CD4-positive, alpha-beta T cell treated with Interleukin-12 subunit alpha and Interleukin-12 subunit beta, for 1 hour (primary cell): ENCODE measurements at places on chromosomes 2 and 18.
A peak's percentile ranks its signal among the peaks of the same experiment; 100 is the strongest.

GRCh38 chr2:70553334-70553583, 367 bp downstream of the TGFA start:
- no peak for DNase-seq

- DNase-seq = no peak
These were observed 71.6 kb downstream of the C2orf74 start for GRCh38 chr2:61233581-61233980.

DNA sequence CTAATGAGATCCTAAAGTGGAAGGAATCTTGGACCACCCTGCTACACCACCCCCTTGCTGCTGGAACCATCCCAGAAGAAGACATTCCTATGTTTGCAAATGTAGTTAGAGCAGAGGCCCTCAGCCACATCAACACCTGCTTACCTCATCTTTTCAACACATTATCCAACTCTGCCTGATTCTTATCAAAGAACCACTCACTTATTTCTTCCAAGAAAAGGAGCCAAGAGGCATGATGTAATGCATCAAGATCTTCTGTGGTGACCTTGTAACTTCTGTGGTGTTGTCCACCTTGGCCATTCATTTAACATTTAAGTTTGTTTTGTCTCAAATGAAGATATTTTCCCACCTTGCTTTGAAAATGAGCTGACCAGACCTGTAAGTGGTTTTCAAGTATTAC, 338.1 kb downstream of the CTNNA2 start:
- no peak for DNase-seq

DNA sequence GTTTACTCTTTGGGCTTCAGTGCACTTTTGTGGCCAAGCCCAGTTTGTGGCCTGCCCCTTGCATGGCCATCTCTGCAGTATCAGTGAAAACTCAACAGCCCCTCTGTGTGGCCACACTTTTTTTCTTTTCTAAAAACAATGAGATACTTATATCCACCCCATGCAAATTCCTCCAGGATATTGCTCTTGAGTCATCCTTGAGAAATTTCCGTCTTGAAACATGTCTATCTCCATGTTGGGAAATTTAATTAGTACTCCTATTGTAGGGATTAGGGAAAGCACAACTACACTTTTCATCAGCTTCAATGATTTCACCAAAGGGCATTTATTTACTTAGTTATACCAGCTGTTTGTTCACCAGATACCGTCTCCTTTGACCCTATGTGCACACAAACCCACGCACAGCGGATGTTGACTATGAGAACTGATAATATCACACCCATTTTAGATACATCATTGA, 993.1 kb downstream of the TSN start:
- DNase-seq = no peak

DNA sequence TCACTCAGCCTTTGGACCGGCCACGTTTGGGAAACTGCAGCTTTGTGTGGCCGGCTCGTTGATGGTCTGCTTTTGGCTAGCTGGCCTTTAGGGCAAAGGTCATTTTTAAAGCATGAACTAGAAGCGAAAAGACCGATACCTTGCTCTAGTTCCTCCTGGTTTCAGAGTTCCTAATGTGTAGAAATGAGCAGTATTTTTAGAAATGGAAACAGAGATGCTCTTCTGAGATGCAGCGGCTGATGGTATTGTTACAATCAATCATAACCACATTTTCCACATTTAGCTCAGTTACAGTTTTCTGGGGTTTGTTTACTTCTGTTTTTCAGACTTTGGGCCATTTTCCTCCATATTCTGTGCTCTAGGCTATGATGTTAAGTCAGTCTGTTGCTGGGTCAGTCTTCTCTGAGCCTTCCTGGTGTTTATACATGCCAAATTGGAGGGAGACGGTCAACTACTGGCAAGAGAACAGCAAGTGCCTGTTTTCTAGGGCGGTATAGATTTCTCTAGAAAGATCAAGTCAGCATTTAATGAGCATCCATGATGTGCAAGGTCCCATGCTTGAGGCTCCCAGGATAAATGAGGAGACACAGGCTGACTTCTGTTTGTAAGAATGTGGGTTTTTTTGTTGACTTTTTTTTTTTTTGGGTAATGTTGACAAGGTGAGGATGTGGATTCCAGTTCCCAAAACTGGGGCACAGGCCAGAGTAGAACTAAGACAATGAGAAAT, 28.0 kb downstream of the RNF144A start:
- no peak for DNase-seq

- no peak for DNase-seq
These were observed 9.7 kb upstream of the IL1RN start for GRCh38 chr2:113117541-113118262.

DNA sequence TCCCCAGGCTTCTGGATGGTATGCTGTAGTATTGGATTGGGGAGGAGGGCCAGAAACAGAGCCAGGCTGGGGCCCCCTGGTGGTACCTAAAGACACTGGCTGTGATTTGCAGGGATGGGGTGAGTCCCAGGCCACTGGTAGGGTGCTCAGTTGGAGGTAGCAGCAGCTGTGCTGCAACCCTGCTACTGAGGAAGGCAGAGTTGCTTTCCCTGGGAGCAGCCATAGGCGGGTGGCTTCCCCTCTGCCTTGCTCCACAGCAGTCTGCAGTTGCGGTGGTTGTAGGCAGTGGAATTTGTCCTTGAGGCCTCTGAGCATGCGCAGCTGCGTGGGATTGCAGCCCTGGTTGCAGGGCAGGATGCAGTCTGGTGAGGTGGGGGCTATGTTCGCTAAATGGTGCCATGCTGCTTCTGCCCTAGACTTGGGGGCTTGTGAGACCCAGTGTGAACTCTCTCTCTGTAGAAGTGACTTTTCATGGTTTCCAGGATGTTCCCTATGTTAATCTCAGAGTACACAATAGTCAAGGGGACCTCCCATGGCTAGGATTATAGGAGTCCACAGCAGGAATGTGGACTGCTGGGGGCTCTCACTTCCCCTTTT, 443.5 kb downstream of the XIRP2 start:
- no peak for DNase-seq

DNA sequence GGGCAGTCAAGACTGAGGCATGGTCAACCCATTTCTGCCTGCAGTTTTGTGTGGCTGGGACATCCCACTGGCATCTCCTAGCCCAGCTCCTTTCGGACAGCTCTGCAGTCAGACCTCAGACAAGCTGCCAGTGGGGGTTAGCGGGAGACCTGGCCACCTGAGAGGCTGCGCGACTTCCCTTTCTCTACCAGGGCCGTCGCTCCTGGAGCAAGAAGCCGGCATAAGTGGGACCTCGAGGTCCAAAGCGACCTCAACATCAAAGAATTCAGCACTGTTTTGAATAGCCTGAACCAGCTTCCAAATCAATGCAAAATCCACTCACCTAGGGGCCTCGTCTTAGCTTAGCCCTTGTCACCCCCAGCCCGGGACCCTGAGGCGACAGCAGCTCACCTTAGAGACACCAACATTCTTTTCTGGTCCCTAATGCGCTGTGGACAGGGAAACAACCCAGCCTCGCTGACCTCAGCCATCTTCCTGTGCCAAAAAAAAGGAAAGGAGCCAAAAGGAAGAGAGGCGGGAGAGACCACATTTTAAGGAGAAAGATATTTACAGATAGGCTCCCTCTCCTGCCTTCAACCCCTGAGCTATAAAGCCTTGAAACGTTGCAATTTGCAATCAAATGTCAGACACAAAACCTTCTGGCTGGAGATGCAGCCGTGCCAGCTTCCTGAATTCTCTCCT, 81.2 kb downstream of the GFPT1 start:
- DNase-seq = no peak

DNA sequence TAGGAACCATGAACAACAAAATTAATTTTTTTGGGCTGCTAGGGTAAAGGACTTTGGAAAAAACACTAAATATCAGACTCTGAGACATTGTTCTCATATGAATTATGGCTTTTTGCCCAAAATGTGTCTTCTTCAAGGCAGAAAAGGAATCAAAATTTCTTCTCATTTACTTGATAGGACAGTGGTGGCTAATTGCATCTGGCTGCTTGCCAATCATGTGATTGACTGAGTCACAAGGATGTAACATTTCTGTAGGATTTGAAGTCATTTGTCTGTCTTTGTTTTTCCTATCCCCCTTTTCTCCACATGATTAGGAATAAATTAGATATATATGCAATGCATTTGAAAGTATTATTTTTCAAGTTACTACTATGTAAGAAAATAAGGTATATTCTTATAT, 130.2 kb downstream of the SLC4A10 start:
- no peak for DNase-seq

GRCh38 chr2:29597035-29597434, 324.4 kb downstream of the ALK start:
- DNase-seq = no peak

- no peak for DNase-seq
These were observed 9.3 kb downstream of the KCNIP3 start for GRCh38 chr2:95306336-95306895.

DNA sequence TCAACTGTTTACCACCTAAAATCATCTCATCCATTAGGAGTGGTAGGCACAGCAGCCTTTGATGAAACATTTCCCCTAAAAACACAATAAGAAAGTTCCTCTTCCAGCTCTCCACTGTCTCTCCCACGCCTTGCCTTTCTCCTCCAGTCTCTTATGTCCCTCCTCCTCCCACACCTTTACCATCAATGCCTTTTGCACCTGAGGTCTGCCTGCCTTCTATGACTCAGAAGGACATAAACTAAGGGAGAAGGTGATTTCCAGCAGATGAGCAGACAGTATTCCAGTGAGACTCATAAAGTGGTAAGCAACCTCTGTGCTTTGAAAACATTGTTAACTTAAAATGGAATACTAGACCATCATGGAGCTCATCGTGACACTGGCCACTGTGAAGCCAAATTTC, 34.2 kb upstream of the NDUFV2 start:
- DNase-seq = no peak

- DNase-seq = no peak
These were observed 125.3 kb upstream of the CTDP1 start for GRCh38 chr18:79554321-79554720.

GRCh38 chr2:101983486-101983885, 8.3 kb upstream of the IL1R2 start:
- DNase-seq = no peak

- DNase-seq = no peak
These were observed 538.7 kb downstream of the TRIB2 start for GRCh38 chr2:13255485-13255884.

GRCh38 chr18:12628706-12629702, 28.9 kb downstream of the SPIRE1 start:
- no peak for DNase-seq

DNA sequence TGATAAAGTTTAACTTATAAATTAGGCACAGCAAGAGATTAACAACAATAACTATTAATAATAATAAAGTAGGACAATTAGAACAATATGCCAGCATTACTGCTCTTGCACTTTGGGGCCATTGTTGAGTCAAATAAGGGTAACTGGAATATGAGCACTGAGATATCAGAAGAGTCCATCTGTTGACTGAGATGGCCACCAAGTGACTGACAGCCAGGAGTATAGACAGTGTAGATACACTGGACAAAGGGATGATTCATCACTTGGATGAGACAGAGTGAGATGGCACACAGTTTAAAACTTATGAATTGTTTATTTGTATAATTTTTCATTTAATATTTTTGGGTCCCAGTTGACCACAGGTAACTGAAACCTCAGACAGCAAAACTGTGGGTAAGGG, 20.0 kb downstream of the NAB1 start:
- DNase-seq = no peak

DNA sequence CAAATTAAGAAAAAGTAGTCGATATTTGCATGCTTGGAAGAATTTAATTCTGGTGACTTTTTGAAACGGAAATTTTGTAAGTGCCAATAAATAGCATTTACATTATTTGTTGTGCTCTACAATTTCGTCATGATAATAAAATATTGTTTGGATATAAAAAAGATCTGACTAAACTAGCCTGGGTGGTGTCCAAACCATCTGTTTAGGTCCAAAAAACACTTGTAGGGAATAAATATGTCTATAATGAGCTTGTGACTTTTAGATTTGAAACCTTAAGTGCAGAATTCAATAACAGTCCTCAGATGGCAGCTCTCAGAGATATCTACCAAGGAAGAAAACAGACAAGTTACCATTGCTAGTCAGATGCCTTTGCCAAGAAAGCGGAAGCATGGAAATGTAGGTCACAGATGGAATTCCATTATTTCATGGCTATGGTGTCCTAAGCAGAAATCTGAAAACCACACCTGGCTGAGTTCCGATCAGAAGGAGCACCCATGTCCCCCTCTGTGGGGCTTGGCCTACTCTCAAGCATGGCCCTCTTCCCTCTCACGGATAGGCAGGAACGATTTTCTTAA, 731.1 kb downstream of the RNF144A start:
- DNase-seq = no peak

DNA sequence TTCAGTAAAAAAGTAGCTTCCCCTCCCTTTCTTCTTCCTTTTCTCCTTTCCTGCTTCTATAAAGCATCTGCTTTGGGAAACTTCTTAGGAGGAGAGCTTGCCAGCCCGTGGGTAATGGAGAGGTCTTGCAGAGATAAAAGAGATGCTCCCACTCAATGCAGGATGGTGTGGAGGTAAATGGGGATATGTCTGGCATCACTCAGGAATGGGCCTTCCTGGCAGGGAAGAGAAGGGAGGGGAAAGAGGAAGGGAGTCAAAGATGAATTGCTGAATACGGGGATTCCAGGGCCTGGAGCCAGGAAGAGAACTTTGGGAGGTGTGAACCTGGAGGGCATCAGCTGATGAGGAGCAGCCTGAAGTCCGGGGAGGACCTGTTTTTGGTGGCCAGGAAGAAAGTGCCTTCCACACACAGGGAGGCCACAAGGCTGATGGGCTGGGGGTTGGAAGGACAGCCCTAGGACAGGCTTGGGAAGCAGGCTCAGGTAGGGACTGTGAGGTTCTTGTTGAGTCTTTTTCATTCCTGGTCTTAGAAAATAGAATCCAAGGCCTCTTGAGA, 25.2 kb downstream of the IL1B start:
- no peak for DNase-seq

GRCh38 chr2:133235968-133236367, 332.3 kb downstream of the NCKAP5 start:
- no peak for DNase-seq

DNA sequence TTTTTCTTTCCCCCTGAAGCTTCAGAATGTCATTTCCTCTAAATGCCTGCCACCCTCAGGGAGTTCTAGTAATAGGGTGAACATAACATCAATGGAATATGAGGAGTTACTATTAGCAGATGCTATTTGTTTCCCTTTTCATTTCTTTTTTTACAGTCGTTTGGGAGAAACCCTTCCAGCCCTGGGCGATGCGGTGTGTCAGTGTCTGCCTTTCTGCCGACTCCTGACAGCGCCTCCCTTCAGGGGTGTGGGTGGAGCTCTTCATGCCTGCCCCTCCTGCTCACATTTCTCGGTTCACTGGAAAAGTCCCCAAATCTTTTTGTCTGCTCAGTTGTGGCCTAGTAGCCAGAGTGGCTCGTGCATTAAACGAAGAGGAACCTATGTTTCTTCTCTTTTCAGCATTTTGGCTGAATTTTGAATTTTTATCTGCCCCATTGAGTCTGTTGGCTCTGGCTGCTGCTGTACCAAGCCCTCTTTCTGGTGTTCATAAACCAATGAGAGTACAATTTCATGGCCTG, 72.3 kb downstream of the FMNL2 start:
- peak; percentile 14 for DNase-seq
